ENCODE measurements at places on chromosomes 5 and 9. TPM values are rescaled to one million over a fixed set of nuclear protein-coding genes. Genes with fewer than 3 reads are reported as not detected.

The SOHLH1 gene
- not detected for total RNA-seq

The SV2C gene
- not detected for total RNA-seq

The OR1Q1 gene
- total RNA-seq: not detected

DNA sequence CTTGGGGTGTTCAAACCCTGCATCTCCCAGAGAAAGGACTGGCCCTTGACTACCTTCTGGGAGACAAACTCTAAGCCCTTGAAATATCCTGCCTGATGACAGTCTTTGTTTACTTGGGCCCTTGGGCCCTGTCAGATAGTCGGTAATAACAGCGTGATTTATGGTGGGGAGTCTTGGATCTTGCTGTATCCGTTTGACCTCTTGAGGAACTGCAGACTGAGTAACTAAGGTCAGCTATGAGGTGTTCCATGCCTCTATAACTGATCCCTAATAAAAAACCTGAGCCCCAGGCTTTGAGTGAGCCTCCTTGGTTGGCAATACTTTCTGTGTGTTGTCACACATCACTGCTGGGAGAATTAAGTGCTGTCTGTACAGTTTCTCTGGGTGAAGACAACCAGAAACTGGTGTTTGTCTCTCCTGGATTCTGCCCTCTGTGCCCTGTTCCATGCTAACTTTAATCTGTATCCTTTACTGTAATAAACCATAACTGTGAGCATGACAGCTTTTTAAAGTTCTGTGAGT lies 56.2 kb upstream of the ANKRD33B start:
- peak; percentile 45 for DNase-seq

The SNX24 gene
- 30.7 TPM for total RNA-seq

- no peak for DNase-seq
Measured at GRCh38 chr5:18329328-18329727, 695.1 kb downstream of the TAF11L14 start.

- DNase-seq: no peak
Measured at GRCh38 chr9:73093740-73094379, 57.8 kb upstream of the ANXA1 start.

DNA sequence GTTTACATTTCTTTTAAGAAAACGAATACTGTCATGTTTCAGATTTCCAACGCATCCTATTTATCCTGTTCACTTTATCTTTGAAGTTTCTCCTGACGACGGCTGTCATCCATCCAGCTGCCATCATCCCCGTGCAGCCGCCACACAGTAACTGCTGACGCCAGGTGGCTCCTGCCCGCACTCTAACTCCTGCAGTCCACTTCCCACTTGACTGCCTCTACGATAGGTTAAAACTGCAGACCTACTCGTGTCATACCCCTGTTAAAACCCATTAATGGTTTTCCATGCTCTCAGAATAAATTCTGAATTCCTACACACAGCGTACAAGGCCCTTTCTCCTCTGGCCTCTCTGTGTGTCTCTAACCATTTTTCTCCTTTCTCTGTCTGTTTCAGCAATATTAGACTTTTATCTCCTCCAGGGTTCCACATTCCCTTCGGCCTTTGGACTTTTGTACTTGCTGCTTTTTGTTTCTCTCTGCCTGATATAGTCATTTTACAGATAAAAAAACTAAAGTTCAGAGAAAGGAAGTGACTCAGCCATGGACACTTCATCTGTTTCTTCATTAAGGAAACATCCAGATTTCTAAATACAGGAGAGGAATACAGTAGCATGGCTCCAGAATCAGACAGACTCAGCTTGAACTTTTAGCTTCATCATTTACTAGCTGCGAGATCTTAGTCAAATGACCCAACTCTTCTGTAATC lies 84.9 kb downstream of the ADAMTS12 start:
- peak; percentile 69 for DNase-seq

- no peak for DNase-seq
Measured at GRCh38 chr5:76104027-76104426, 20.8 kb downstream of the SV2C start.

GRCh38 chr5:156241266-156241665 lies 85.7 kb upstream of the SGCD start:
- no peak for DNase-seq

DNA sequence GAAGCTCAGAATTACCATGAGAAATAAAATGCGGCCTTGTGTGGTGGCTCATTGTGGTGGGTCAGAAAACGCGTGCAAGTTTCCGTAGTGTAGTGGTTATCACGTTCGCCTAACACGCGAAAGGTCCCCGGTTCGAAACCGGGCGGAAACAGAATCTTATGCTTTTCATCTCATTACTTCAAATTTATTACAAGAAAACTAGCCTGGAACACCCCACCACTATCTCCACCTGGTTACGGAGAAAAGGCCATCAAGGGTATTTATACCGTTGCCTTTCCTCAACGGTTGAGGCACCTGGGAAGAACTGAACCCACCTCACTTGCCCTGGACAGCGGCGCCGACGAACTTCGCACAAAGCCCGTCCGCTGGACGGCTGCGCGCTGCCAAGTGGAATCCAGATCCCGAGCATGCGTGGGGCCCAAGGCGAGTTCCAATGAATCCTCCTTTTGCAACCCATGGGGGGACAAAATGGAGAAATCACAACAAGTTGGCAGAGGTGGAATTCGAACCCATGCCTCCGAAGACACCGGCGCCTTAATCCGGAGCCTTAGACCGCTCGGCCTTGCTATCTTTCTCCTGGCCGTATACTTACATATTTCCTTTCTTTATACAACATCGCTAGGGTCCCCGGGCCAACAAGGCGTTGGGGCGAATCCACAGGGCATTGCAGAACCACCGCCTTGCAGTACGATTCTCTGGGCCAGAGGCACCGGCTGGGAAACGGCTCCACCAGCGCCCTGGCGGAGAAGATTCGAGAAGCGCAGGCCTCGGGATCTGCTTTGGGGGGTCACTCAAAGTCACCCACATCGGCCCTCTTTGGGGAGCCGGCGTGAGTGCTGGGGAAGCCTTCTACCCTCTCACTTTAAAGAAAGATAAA lies 16.9 kb downstream of the OR2V2 start:
- DNase-seq: no peak

GRCh38 chr5:13985731-13986418 lies 41.4 kb upstream of the DNAH5 start:
- DNase-seq: peak; percentile 92

GRCh38 chr9:82404196-82404870 lies 415.8 kb downstream of the SPATA31D1 start:
- DNase-seq: no peak

GRCh38 chr5:67816456-67816855 lies 399.1 kb upstream of the PIK3R1 start:
- no peak for DNase-seq

The SMIM33 gene
- not detected for total RNA-seq

The PTPRD gene
- total RNA-seq: 5.6 TPM

GRCh38 chr9:90018688-90019087 lies 413.9 kb downstream of the GADD45G start:
- no peak for DNase-seq

The HAVCR1 gene
- total RNA-seq: 25.8 TPM

DNA sequence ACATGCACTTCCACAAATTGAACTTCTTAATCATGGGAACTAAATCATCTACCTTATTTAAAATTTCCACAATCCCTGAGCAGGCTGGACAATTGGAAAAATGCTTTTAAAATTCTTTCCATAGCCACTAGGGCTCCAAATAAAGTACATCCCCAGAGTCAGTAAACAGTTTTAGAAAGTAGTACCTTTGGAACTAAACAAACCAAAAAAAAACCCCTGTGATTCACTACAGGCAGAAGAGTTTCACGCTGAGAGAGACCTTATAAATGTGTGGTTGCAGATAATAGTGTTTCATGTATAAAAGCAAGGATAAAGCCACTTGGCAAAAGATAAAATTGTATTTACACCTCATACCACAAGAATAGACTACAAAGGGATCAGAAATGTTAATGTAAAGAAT lies 11.8 kb upstream of the HMGCR start:
- no peak for DNase-seq

DNA sequence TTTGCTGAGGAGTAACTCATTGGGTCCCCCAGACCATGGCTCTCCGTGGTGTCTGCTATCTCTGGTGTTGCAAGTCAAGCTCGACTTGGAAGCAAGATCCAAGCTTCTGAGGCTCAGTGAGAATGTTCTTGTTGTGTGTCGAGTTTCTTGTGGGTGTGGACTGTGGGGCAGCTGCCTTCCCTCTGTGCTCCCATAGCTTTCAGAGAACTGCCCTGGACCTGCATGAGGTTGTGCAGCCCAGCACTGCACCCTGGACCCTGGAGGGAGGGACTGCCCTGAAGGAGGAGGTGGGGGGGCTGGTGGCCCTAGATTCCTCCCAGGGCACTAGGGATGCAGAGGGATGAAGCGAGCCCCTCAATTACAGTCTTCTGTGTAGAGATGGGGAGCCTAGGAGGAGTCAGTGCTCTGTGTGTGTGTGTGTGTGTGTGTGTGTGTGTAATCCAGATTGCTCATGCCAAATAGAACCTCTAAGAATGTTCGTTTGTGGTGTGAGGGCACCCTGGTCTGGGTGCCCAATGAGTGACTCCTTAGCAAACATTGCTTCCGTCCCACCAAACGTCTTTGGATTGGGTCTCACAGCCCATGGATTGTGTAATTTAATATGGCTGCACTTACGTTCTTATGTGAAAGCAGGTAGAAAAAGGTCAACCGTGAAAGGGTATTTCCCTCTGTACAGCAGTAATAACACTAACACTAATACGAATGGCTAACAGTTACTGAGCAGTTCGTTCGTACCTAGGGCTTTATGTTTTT lies 143.3 kb upstream of the LMX1B start:
- DNase-seq: no peak
